T follicular helper cell (primary cell): ENCODE measurements at places on chromosomes 5 and 9.

DNA sequence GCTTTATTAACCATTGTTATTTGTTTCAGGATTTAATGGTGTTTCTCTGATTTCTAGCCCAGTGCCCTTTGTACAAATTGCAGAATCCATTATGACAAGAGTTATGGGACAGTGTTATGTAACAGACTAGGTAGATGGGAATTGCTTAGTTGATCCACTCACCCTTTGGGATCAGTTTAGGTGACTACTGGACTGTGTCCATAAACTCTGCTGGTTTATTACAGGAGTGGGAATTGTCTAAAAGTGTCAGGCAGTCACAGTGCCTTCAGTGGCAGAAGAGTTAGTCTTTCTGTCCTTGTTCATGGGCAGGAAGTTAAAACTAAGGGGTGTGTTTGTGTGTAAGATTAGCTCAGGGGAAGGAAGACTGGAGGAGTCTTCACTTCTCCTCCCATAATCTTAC lies 29.3 kb downstream of the RCL1 start:
- no peak for DNase-seq

DNA sequence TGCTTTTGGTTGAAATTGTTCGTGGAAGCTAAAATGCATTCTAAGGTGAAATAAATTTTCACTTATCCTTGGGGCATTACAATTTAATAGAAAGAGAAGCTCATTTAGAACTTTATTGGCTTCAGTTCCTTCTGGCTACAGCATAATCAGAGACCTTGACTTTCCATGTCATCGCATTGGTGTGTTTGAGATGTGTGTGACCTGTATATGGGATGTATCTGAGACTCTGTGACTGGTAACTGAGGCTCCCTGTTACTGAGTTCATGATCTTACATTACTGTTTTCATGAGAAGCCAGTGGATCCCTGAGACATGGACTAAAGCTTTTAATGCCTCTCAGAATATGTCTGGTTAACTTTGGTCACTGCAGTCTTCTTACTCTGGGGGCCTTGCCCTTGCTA lies 32.5 kb downstream of the SH3GL2 start:
- no peak for DNase-seq

GRCh38 chr5:27336817-27337216 lies 298.4 kb upstream of the CDH9 start:
- no peak for DNase-seq

- no peak for DNase-seq
These were observed 220.5 kb downstream of the SH3GL2 start for GRCh38 chr9:17799369-17799768.

- no peak for DNase-seq
These were observed 298.8 kb upstream of the RFX3 start for GRCh38 chr9:3824581-3824980.

GRCh38 chr5:169248996-169249395 lies 51.9 kb downstream of the SLIT3 start:
- no peak for DNase-seq

GRCh38 chr5:81140441-81140840 lies 92.7 kb upstream of the CKMT2 start:
- DNase-seq = no peak

- DNase-seq = no peak
These were observed 33.4 kb upstream of the SLC25A51 start for GRCh38 chr9:37937366-37937765.

- DNase-seq = no peak
These were observed 6.9 kb downstream of the SHB start for GRCh38 chr9:38062106-38062497.

- DNase-seq = no peak
These were observed 297.6 kb downstream of the MAN2A1 start for GRCh38 chr5:109987355-109987754.

DNA sequence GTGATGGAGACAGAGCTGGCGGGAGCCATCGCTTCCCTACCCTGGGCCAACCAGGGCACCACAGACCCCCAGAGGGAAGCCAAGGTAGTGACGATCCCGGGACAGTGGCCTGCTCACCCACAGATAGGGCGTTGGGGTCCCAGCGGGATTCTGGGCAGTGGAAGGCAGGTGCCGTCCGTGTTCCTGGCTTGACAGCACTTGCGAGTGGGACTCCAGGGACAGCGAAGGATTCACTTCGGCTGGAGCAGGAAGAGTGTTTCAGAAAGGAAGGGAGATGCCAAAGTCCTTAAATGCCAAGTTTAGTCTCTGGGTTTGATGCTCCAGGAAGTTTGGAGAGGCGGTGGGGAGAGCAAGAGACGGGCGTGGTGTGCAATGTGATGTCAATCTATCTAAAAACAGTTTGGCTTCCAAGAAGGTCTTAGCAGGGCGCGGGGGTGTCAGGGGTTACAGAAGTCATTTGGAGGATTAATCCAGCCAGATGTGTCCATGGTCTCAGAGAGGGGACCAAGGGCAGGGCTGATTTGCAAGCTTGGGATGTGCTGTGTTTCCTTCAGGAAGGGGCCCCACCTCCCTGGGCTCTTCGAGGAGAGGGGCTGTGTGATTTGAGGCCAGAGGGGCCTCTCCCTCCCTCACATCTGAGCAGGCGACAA lies 74.9 kb downstream of the NTNG2 start:
- no peak for DNase-seq

DNA sequence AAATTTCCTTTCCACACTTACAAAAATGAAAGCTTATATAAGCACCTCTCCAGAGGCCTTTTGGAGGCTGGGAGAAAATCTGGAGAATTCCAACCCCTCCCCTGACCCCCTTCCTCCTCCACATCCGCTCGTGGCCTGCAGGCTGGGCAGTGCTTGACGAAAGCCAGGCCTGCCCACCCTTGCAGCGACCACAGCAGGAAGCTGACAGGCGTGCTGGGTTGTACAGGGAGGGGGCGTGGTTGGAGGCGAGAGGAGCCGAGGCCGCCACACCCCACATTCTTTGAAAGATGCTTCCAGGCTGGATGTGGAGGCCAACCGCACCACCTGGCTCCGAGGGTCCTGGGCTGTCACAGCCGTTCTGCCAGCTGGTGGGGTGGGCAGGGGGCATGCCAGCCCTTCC lies 47.8 kb upstream of the IER5L start:
- DNase-seq = no peak

GRCh38 chr5:28473531-28474107 lies 1435.2 kb upstream of the CDH9 start:
- DNase-seq = no peak

DNA sequence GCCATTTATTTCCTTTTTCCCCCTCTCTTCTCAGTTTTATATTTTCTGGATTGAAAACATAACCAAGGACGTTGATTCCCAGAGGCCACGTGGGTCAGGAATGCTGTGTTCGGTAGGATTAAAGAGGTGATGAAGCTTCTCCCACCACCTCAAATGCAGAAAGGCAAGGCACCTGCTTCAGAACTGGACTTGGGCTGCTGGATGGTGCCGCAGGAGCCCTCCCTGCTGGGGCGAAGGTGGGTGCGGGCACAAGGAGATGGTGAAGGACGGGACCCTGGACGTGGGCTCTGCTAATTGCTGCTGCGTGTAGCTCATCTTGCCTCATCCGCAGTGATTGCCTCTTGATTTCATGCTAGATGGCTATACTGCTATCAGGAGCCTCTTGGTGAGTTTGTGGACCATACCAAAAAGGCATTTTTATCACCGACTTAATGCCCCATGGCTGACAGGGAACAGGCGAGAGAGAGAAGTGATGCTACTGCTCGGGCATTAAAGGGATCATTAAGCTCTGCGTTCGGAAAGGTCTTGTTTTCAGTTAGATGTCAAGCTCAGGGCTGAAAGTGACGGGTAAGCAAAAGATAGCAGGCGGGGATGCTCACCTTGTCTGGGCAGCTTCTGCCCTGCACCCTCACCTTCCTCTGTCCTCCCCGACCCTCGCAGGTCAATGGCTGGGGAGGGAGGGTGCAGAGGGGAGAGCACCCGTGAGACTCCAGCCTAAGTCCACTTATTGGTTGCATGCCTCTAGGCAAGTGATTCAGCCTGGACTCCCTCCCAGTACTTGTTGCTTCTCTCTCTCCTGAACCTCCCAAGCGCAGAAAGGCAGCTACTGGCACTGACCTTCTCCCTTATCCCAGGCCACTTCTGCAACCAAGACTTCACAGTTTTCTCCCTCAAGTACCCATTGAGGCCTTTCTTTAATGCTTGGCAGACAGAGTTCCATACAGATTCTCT lies 71.6 kb upstream of the FSTL4 start:
- DNase-seq = no peak

GRCh38 chr5:37751227-37751626 lies 88.6 kb downstream of the GDNF start:
- no peak for DNase-seq

- DNase-seq = no peak
These were observed 116.9 kb upstream of the KLF9 start for GRCh38 chr9:70531311-70531710.

GRCh38 chr5:6465831-6466790 lies 17.5 kb downstream of the UBE2QL1 start:
- no peak for DNase-seq

DNA sequence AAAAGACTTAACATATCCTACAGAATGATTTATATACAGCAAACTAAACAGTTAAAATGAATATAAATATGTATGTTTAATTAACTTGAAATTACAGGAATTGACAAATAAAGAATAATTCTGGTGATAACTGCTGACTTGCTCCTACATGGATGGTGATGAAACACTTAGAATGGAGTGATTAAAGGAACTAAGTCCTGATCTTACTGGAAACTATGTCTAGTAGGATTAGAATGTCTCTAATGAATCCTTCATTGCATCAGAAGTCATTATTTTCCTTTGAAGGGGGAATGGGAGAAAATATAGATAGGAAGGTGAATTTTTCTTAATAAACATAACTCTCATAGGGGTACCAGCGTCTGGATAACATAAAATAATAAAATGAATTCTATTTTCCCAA lies 77.1 kb downstream of the CAMK4 start:
- DNase-seq = no peak

GRCh38 chr5:171627936-171628632 lies 157.5 kb upstream of the SMIM23 start:
- no peak for DNase-seq

- no peak for DNase-seq
These were observed 93.2 kb downstream of the GLIS3 start for GRCh38 chr9:4206718-4207117.

DNA sequence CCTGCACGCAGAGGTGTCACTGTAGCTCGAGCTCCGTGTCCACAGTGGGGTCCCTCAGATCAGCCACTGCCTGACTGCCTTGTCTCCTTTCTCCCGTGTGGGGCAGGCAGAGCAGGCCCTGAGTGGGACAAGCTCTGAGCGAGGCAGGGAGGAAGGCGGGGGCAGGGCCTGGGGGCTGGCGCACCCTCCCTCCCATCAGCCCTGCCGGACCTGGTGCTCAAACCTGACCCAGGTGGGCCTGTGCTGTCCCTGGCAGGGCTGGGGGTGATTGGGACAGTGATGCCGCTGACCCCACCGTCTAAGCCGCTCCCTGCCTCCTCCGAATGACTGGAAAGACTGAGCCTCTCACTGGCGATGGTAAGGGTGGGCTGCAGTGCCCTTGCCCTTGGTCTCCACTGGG lies 60.9 kb downstream of the KCNT1 start:
- no peak for DNase-seq

DNA sequence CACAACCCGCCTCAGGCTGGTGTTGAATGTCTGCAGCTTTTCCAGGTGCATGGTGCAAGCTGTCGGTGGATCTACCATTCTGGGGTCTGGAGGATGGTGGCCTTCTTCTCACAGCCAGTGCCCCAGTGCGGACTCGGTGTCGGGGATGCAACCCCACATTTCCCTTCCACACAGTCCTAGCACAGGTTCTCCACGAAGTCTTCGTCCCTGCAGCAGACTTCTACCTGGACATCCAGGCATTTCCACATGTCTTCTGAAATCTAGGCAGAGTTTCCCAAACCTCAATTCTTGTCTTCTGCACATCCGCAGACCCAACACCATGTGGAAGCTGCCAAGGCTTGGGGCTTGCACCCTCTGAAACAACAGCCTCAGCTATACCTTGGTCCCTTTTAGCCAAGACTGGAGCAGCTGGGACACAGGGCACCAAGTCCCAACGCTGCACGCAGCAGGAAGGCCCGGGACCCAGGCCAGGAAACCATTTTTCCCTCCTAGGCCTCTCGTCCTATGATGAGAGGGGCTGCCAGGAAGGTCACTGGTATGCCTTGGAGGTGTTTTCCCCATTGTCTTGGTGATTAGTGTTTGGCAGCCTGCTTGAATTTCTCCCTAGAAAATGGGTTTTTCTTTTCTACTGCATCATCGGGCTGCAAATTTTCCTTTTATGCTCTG lies 18.2 kb downstream of the PSIP1 start:
- no peak for DNase-seq

DNA sequence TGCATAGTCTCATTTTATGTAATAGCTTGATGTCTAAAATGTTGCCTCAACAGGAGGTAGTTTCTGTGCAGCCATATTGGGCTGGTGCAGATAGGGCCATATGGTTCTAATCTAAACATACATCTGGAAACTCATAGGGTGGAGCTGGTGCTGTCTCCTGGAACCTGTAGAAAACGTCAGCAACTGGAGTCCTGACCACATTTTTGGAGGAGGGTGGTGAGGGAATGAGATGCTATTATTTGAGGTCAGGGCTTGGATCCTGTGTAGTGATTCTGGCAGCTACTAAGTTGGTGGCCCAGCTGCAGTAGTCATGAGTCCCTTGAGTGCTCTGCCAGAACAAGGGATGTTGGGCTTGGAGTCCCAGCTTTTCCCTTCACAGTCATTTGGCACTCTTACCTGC lies 14.1 kb downstream of the MAN2A1 start:
- no peak for DNase-seq

- DNase-seq = no peak
These were observed 2.9 kb downstream of the NSMF start for GRCh38 chr9:137456061-137456863.

- no peak for DNase-seq
These were observed 47.1 kb downstream of the SH3PXD2B start for GRCh38 chr5:172407241-172407691.

DNA sequence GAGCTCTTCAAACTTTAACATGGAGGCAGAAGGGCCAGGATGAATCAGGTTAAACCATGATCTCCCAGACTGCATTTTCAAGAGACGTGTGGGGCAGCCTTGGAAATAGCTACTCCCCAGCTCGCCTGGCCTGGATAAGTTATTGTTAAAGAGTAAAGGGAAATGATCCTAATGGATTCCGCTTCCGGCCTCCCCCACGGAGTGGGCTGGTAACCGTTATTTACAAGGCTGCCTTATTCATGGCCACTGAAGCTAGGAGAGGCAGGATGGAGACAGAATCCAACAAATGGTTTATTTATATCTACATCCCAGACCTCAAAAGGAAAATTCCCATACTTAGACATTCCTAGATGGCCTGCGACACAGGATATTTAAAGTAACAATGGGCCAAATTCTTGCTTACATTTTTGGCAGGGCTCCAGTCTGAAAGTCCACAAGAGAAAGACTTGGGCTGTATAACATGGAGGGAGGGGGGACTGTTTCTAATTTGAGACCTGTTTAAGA lies 27.9 kb downstream of the SPRY4 start:
- DNase-seq = no peak

GRCh38 chr5:80069918-80070318 lies 34.8 kb downstream of the THBS4 start:
- no peak for DNase-seq

DNA sequence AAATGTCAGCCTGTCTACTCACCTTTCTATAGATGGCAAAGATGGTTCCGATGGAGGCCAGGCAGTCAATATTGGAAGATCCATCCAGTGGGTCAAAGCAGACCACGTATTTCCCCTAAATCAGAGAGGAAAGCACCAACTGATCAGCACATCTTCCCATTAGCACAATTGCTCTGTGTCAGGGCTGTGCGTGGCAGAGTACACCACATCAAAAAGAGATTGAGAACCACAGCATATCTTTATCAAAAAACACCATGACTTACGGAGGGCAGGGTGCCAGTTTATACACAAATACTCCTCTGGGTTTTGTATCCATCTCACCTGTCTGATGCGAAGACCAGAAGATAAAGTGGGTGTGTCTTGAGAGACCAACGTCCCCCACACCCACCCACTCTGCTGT lies 9.1 kb downstream of the FBP2 start:
- no peak for DNase-seq
